ENCODE measurements at places on chromosomes 4 and X. TPM values are rescaled to one million over a fixed set of nuclear protein-coding genes. Genes with fewer than 3 reads are reported as not detected.
A peak's percentile ranks its signal among the peaks of the same experiment; 100 is the strongest.

GRCh38 chr4:173935622-173936405, 347.7 kb downstream of the FBXO8 start:
- peak; percentile 66 for DNase-seq

- DNase-seq: no peak
These were observed 102.6 kb downstream of the FHDC1 start for GRCh38 chr4:153038623-153039311.

DNA sequence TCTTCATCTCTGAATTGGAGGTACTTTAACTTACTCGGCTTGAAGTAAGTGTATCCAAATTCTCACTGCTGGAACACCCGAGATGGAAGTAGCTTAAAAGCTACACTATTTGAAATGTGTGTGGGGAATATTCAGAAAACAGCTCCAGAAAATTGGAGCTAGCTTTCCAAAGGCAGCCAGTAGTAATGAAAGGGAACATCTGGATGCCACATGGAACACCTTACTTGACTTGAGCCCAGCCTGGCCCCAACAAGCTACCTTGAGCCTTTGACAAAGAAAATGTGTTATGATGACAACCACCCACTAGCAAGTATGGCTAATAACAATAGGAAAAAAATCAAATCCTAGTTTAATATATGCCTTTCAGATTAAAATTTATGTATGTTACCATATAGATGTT, 161.5 kb downstream of the PRDM5 start:
- DNase-seq: no peak

DNA sequence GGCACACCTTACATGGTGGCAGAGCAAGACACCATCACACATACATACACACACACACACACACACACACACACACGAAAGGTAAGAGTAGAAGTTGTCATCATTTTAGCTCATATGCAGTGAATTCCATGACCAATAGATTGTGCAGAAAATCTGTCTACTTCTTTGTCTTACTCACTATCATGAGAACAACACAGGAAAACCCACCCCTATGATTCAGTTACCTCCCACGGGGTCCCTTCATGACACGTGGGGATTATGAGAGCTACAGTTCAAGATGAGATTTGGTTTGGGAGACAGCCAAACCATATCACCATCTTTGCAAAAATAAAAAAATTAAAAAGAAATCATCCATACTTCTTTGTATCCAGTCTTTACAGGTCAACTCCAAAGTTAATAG, 221.1 kb downstream of the BMPR1B start:
- DNase-seq: peak; percentile 54

GRCh38 chr4:8405516-8405875, 35.0 kb downstream of the ACOX3 start:
- no peak for DNase-seq

Gene GABRE
- total RNA-seq: 29.4 TPM

Gene CLDN34
- not detected for total RNA-seq

Gene CENPVL1
- total RNA-seq: 0.41 TPM

Gene TMEM187
- total RNA-seq: 5.3 TPM

DNA sequence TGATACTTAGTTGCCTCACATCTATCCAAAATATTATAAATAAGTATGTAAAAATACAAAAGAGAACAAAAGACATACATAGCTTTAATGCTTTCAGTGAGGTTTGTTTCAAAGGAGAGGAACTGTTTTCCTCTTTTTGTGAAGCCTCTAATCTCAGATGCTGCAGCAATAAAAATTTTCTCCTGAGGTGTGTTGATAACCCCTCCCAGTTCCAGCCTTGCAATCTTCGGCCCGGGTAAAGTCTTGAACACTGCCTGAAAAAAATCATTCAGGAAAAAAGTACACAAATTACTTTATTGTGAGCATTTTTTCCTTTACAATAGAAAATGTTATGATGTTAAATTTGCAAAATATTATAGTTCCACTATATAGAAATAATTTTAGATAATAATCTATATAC, 8.8 kb downstream of the BBS7 start:
- no peak for DNase-seq

Gene MFAP3L
- total RNA-seq: 0.82 TPM

Gene FAM47E
- not detected for total RNA-seq

Gene ZCCHC4
- total RNA-seq: 35.1 TPM

- DNase-seq: peak; percentile 37
These were observed 155.9 kb downstream of the STIM2 start for GRCh38 chr4:27016551-27016950.

Gene ETDB
- not detected for total RNA-seq

DNA sequence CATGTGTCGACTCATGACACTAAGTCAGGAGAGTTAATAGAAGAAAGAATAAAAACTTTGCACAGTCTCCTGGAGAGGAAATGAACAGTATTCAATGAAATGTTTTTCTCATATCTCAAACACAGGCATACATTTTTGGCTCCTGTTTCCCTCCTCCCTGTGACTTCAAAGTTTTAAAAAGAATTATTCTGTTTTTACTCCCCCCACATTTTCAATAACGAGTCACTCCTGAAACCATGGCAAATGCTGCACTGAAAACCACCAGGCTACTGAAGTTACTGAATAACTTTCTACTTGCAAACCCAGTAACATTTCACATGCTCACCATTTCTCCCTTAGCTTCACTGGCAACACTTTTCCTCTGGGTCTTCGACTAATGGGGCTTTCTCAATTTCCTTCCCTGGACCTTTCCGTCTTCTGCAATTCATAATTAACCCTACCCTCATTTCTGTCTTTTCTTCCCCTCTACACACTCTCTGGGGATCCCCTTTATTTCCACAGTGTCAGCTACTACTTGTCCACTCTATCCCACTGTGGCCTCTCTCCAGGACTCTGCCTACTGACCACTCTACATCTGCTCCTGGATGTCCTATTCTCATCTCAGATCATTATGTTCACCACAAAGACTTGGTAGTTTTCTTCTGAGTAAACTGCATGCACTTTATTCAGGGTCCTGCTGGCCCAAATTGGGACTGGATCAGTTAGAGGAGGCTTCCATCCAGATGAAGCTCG, 225.8 kb upstream of the ETNPPL start:
- no peak for DNase-seq

Gene SMIM43
- 1.1 TPM for total RNA-seq

- peak; percentile 68 for DNase-seq
These were observed 7.5 kb downstream of the STIM2 start for GRCh38 chr4:26867914-26868684.

GRCh38 chrX:153793291-153793690, 884 bp downstream of the IDH3G start:
- peak; percentile 8 for DNase-seq

- peak; percentile 37 for DNase-seq
These were observed 44.5 kb upstream of the SLC4A4 start for GRCh38 chr4:71294301-71294700.

DNA sequence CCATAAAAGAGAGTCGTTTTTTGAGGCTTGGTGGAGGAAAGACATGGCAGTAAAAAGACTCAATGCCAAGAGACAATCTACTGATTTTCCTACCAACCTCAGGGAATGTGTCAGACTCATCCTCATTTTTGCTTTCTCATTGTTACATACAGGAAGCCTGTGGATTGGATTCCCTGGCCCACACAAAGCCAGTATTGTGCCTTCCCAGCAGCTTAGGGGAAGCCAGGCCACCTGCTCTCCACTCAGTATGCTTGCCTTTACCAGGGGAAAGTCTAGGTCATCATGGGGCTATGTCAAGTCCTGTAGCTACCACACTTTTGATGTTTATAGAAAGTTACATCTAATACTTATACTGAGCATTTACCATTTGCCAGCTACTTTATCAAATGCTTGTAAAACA, 11.0 kb downstream of the BMX start:
- DNase-seq: no peak

- DNase-seq: no peak
These were observed 16.8 kb downstream of the MORF4L2 start for GRCh38 chrX:103669745-103670144.

GRCh38 chr4:6097581-6097980, 79.3 kb upstream of the C4orf50 start:
- no peak for DNase-seq

Gene ZCCHC18
- total RNA-seq: 2.4 TPM

DNA sequence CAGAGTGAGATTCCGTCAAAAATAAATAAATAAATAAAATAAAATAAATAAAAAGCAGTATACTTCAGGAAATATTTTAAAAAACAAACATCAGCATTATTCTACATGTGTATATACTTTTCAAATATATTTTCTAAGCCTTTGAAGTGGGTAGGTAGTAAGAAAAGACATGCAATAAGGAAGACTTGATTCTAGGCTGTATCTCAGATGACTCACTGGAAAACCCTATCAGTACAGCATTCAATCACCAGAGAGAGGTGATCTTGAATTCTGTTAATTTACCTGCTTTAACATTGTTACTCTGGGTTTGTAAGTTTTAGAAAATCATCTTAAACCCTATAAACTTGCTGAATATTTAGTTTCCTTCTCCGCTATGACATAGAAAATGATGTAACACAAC, 106.6 kb upstream of the NAP1L5 start:
- DNase-seq: no peak

Gene ATOH1
- not detected for total RNA-seq

DNA sequence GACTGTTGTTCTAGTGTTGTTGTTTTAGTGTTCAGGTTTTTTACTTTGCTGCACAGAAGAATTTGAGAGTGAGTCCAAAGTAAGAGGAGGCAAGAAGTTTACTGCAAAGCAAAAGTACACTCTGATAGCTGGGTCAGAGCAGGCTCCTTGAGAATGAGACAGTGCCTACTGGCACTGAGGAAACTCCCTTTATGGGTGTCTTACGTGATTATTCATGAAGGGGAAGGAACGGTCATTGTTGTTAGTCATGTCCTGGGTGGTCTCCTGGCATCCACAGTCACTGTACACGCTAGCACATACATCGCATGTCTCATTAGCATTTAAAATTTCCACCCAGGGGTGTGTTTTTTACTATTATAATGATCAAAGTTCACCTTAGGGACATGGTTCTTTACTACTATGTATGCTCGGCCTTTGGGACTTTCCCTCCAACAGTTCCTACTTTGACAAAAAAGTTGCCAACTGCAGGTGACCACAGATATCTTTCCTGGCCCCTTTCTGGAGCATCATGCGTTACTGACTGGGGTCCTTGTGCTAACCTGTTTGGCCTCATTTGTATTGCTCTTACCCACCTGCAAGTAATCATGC, 688.9 kb upstream of the AMOT start:
- DNase-seq: no peak

DNA sequence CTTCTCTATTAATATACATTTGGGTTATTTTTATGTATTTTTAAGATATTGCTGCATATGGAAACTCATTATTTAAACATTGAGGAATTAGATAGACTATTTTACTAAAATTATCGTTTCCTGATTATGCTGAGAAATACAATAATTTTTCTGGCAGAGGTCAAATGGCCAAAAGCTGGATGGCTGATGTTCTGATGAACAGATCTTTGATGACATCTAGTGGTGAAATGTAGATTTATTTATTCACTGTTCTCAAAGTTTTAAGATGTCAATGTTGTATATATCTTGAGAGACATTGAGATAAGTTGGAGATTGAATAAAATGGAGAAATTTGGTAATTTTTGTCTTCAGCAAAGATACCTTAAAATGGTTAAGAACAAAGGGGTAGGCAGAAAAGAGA, 96.2 kb downstream of the UGT8 start:
- peak; percentile 49 for DNase-seq

- DNase-seq: peak; percentile 38
These were observed 152.7 kb downstream of the SOWAHB start for GRCh38 chr4:76745240-76745639.

DNA sequence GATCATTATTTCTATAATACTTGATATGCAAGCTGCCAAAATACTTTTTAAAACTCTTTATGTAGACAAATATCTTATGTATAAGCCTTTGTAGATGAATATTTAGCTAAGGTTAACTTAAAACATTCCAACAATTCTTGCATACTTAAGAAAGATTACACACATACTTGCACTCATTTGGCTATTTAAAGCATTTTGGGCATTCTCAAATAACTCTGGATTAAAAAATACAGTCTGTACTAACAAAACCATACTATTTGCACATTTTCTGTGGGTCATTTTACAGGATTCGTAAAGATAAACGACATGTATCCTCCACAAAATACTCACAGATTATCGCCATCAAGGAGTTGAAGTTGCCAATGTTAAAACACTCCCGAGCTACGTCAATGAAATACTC, 26.5 kb downstream of the RASGEF1B start:
- DNase-seq: no peak

- no peak for DNase-seq
These were observed 215.3 kb upstream of the AR start for GRCh38 chrX:67328476-67328875.

DNA sequence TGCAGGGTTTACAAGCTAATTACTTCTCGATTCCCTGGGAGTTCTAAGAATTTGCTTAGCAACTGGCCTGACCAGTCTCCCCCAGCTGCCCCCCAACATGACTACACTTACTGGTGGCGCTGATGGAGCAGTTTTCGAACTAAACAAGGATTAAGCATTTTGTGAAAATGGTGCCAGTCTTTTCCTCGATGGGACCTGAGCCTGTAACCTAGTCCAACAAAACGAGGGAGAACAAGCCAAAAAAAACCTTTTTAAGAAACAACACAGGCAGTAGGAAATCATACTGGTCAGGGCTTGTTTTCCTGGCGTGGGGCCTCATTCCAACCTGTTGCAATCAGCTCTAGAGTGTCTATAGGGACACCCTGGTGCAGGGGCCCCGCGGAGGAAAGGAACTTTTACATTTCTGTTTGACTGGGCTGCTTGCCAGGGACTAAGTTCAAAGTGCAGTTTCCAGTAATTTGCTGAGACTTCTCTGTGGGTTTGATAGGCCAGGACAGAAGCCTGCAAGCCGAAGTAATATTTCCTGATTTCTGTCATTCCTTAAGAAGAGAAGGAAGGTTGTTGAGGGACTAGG, 158.7 kb downstream of the SPRY1 start:
- DNase-seq: peak; percentile 97

Gene LONRF3
- not detected for total RNA-seq

Gene PPM1K
- 144 TPM for total RNA-seq

Gene SOD3
- 65.3 TPM for total RNA-seq

DNA sequence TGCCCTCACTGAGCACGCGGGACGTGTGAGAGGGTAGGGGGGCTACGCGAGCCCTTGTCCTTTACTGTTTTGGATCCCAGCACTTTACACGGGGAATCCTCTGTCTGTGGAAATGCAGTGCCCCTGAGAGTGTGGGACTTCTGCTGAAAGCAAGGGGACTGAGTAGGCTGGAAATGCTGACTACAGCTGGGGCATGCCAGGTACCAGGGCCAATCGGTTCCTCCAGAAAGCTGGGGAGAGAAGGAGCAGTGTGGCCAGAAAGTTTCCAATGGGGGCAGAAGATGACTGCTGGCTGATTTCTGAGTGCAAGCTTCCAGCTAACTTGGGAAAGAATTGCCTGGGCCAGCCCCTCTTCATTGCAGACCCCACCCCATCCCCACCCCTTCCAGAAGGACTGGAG, 1.5 kb downstream of the NHSL2 start:
- DNase-seq: no peak

- no peak for DNase-seq
These were observed 8.8 kb downstream of the SLITRK2 start for GRCh38 chrX:145826466-145826865.
